ENCODE measurements at places on chromosomes 16 and 17. TPM values are rescaled to one million over a fixed set of nuclear protein-coding genes. Genes with fewer than 3 reads are reported as not detected.
A peak's percentile ranks its signal among the peaks of the same experiment; 100 is the strongest.

Gene GPRC5C
- polyA plus RNA-seq = 46.6 TPM

GRCh38 chr16:53100889-53101288 lies 46.1 kb downstream of the CHD9 start:
- no peak for DNase-seq

- no peak for DNase-seq
Observed at GRCh38 chr16:81473066-81473488, 28.5 kb downstream of the CMIP start.

DNA sequence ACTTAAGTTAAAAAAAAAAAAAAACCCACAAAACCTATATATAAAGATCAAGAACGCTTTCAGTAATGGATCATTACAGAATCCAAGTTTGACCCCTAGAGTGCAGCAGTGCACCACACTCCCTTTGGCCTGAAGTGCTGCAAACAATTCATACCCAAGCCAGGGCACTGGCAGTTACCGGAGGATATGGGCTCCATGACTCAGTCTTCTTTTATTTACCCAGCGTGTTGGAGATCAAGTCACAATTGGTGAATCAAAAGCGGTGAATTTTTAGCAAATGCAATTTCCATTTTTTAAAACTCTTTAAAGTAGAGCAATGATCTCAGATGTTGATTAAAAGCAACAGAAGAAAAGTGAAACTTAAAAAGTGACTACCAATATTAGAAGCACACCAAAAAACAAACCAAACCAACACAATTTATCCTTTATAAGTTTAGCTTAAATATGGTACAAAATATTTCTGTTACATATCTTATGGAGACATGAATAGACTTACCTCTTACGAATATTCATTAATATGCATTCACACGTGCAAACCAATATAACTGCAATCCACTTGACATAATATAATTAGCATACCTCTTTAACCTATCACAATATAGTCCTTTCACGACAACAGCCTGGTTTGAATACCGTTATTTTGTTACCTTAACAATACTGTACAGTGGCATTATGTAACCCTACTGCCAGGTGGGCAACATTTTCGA lies 46.3 kb downstream of the ZNF652 start:
- DNase-seq = peak; percentile 59

Gene KRTAP4-9
- polyA plus RNA-seq = not detected

GRCh38 chr17:76631821-76632565 lies 11.6 kb downstream of the ST6GALNAC1 start:
- no peak for DNase-seq

GRCh38 chr16:89965447-89966225 lies 17.1 kb downstream of the DEF8 start:
- DNase-seq = no peak

- DNase-seq = no peak
Observed at GRCh38 chr17:56891751-56892150, 22.1 kb downstream of the TRIM25 start.

GRCh38 chr16:58346831-58347371 lies 45.4 kb upstream of the GINS3 start:
- no peak for DNase-seq

Data from hindlimb muscle (tissue), 1 donor.